RPMI7951 (cell line): ENCODE measurements at places on chromosomes 2 and 18. TPM values are rescaled to one million over a fixed set of nuclear protein-coding genes. Genes with fewer than 3 reads are reported as not detected.

DNA sequence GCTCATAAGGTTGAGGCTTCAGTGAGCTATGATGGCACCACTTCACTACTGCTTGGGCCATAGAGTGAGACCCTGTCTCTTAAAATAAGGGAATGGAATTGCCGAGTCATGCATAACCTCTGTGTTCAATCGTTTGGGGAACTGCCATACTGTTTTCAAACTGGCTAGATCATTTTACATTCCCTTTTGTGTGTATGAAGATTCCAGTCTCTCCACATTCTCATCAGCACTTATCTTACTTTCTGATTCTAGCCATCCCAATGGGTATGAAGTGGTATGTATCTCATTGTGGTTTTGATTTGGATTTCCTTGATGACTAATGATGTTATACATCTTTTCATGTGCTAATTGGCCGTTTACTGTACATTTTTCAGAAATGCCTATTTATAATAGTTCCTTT lies 23.7 kb downstream of the MARCHF7 start:
- peak; percentile 45 for DNase-seq

DNA sequence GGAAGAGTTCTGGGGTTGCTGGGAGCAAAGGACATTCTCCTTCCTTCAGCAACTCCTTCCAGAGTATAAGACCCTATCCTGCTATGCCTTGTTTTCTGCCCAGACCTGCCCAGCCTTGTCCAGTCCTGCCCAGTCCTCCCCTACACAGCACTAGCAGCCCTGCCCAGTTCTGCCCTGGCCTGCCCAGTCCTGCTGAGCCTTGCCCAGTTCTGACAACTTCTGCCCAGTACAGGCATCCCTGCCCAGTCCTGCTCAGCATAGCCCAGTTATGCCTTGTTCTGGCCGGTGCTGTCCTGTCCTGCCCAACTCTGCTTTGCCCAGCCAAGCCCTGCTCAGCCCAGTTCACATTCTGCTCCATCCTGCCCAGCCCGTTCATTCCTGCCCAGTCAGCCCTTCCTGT lies 44.9 kb upstream of the ALK start:
- no peak for DNase-seq

- DNase-seq = no peak
These were observed 7.8 kb downstream of the ZNF892 start for GRCh38 chr2:95215018-95215612.

DNA sequence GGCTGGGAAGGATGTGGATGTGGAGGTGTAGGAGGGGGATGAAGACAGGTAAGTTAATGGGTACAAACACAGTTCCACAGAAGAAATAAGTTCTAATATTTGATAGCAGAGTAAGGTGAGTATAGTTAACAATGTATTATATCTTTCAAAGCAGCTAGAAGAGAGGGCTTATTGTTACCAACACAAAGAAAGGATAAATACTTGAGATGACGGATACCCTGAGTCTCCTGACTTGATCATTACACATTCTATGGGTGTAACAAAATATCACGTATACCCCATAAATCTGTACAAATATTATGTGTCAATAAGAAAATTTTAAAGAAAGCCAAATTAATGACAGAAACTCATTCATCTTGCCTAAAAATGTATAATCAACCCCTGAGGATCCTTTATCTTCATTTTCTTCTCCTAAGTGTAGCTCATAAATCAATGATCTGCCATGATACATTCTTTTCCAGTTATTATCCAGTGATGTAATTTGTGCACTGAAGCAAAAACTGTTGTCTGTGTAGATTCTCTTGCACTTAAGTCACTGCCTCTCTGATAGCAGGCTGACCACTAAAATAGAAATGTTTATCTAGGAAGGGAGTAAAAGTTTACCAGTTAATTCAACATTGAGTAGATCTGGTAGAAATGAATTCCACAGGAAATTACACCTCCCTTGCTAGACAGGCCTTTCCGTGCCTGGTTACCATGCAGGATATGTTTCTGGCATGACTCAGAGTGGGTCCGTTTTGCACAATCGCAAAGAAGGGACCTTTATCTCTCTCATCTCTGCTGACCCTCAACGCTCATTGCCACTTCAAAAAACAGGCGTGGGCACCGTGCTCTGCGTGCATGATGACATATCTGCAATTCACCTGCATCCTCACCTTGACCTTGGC lies 249.7 kb upstream of the NCKAP5 start:
- peak; percentile 99 for DNase-seq

Gene SCTR
- total RNA-seq = not detected in 2 replicates

Gene CCDC121
- 1.8 and 2.2 TPM in 2 replicates for total RNA-seq
